NB4 (cell line): ENCODE measurements at places on chromosomes 3 and 15.

DNA sequence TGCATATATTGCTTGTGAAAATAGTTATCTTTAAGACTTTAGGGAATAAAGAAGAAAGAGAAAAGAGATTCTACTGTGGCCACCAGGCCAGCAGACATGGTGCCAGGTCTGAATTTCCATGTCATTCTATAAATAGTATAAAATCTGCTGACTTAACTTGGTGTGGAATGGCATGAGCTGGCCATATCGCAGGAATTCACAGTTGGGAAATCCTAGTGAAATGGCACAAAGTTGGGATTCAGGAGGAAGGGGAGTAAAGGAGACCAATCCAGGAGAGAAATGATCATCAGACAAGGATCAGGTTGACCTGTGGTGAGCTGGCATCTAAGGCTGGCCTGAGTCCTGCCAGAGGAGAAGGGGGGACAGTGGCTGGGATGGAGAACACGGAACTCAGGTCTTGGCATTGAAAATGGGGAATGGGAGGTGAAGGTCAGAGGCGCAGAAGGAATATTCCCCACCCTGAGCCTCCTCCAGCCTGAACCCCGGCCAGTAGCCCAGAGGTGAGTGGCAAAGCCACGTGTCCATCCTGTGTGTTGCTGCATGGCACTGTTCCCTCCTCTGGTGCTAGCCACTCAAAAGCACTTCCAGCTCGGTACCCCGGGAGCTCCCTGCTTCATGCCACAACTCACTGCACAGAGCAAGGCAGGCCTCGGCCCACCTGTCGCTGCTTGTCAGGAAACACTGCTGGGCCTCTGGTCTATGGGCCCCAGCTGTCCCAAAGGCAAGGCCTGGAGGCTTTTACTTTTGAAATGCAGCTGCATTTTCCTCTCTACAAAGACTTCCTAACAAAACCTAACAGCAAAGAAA, 51.4 kb downstream of the SSUH2 start:
- no peak for DNase-seq

DNA sequence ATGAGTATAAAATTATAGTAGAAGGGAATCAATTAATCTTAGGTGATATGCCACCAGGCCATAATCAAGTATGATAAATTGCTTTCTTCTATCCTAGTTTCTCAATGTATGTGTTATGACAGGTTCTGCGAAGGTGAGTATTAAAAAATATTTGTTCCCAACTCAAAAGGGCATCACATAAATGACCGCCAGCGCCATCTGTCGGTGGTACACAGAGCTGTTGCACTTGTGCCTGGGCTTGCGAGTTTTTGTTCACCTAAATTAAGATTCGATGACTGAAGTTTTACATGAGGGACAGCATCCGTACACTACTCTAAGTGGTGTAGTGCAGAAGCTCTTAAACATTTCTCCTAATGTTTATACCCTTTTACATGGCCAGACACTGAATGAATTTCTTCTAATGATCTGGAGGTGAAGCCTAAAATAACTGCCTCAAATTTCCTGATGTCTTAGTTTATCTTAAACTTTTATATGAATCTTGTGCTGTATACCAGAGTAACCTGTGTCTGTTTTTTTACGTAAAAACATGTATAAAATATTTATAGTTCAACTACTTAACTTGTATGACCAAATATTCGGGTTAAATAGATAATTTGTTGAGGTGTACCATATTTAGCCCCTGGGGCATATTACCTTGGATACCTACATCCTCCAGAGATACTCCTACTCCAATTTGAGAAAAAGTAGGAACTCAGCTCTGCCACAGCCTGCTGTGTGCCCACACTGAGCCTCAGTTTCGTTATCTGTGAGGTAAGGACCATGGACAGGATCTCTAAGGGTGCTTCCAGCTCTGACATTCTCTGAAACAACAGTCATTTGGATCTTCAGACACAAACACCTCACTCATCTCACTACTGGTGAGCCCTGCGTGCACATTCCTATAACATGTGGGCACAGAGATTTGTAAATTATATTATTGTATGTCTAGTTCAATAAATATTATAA, 365.6 kb downstream of the MAGI1 start:
- DNase-seq = peak; percentile 52

- no peak for DNase-seq
These were observed 264.2 kb upstream of the TLE3 start for GRCh38 chr15:70361891-70362290.

GRCh38 chr3:29720665-29721064, 439.8 kb downstream of the RBMS3 start:
- no peak for DNase-seq
